Foreskin keratinocyte (primary cell): ENCODE measurements at places on chromosomes 6 and 20. TPM values are rescaled to one million over a fixed set of nuclear protein-coding genes. Genes with fewer than 3 reads are reported as not detected.

Gene ZSWIM1
- total RNA-seq = 7.5 and 8.3 TPM in 2 replicates

Gene MUC22
- not detected in 2 replicates for total RNA-seq

Gene BPI
- total RNA-seq = not detected in 2 replicates

Gene TUBB2B
- 1.2 TPM in 1 of 2 replicates, not detected in the other for total RNA-seq

Gene CDKAL1
- total RNA-seq = 12.2 and 12.3 TPM in 2 replicates

Gene GPSM3
- 12.3 and 13.2 TPM in 2 replicates for total RNA-seq

Gene GGT7
- 4.3 and 5.7 TPM in 2 replicates for total RNA-seq

Gene COL21A1
- total RNA-seq = 0.11 and 0.78 TPM in 2 replicates

Gene C6orf15
- 0.11 and 0.68 TPM in 2 replicates for total RNA-seq

- DNase-seq = no peak
Observed at GRCh38 chr6:80608881-80609280, 502.4 kb downstream of the BCKDHB start.

DNA sequence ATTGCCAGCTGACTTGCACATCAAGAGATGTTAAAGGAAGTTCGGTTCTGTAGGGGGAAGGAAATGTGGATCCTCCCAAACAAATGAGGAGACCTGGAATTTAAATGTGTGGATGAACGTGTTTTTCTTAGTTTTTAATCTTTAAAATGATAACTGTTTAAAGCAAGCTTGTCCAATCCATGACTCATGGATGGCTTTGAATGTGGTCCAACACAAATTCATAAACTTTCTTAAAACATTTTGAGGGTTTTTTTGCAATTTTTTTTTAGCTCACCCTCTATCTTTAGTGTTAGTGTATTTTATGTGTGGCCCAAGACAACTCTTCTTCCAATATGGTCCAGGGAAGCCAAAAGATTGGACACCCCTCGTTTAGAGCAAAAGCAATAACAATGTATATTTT lies 12.6 kb downstream of the TUBB2B start:
- DNase-seq = no peak

DNA sequence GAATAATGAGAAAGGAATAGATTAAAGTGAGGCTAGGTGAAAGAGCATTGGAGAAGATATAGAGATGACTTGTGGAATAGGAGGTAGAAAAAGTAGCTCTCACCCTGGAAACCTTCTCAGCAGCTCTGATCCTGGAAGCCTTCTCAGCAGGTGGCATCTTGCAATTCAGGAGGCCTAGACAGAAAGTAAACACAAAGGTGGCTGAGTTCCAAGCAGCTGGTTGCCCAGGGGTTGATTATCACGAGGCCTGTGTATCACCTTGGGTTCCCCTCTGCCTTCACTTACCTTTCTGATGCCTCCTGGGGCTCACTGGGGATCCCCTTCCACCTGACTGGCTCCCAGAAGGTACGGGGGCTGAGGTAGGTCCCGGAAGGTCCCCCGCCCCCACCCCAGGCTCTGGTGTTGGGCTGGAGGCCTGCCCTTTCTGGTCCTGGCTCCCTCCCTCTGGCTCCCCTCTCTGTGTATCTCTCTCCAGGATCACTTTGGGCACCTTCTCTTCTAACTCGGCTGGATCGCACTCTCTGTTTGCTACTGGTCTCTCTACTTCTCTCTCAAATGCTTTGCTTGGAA lies 9.7 kb downstream of the MDC1 start:
- DNase-seq = no peak

DNA sequence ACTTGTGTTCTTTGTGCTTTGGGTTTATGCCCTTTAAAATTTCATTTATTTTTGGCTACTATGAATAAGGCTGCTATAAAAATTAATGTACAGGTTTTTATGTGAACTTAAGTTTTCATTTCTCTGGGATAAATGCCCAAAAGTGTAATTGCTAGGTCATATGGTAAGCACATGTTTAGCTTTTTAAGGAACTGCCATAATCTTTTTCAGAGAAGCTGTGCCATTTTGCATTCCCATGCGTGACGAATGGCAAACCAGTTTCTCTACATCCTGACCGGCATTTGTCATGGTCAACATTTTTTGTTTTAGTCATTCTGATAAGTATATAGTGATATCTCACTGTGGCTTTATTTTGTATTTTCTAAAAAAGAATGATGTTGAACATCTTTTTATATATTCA lies 236.0 kb upstream of the SGK1 start:
- DNase-seq = no peak

DNA sequence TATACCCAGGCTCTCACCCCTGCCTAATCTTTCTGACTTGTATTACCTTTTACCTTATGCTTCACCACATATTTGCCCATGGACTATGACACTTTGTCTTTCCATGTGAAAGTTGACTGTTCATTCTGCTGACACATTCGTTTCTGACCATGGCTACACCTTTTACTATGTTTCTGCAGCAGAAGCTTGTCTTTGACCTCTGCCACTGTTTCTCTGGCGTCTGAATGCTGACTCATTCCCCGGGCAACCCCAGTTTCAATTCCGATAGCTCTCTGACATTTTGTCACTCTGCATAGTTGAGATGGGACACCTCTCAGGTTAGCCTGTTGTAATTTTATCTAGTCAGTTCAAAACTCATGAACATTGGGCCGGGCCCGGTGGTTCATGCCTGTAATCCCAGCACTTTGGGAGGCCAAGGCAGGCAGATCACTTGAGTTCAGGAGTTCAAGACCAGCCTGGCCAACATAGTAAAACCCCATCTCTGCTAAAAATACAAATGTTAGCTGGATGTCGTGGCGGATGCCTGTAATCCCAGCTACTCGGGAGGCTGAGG lies 50.7 kb downstream of the SLC26A8 start:
- DNase-seq = no peak

GRCh38 chr6:18405477-18406293 lies 18.5 kb downstream of the RNF144B start:
- DNase-seq = peak; percentile 74

- peak; percentile 5 for DNase-seq
Observed at GRCh38 chr6:153231048-153231646, 100.1 kb upstream of the RGS17 start.

DNA sequence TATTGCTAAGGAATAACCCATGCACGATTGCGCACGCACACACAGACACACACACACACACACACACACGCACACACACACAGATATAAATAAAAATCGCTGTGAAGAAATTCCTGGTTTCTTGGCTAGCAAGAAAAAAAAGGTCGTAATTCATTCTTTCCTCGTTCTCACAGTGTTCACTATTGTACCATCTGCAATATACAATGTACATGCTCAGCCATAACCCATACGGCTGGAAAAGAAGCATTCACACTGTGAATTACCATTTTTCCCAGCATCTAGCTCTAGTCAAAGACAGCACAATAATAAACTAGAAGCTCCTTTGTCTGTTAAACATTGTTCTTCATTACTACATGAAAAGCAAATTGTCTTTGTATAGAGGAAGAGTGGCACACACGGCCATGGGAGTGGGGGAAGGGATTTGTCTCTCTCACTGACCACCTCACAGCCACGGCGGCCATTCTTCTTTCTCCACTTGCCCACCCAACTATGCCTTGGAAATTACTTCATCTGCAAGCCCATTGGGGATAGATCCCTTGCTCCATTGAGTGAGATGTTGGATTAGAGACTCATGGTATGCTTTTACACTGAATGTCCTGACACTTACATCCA lies 115.3 kb upstream of the ID4 start:
- DNase-seq = no peak

- DNase-seq = no peak
Observed at GRCh38 chr6:146857180-146857979, 258.6 kb downstream of the ADGB start.

DNA sequence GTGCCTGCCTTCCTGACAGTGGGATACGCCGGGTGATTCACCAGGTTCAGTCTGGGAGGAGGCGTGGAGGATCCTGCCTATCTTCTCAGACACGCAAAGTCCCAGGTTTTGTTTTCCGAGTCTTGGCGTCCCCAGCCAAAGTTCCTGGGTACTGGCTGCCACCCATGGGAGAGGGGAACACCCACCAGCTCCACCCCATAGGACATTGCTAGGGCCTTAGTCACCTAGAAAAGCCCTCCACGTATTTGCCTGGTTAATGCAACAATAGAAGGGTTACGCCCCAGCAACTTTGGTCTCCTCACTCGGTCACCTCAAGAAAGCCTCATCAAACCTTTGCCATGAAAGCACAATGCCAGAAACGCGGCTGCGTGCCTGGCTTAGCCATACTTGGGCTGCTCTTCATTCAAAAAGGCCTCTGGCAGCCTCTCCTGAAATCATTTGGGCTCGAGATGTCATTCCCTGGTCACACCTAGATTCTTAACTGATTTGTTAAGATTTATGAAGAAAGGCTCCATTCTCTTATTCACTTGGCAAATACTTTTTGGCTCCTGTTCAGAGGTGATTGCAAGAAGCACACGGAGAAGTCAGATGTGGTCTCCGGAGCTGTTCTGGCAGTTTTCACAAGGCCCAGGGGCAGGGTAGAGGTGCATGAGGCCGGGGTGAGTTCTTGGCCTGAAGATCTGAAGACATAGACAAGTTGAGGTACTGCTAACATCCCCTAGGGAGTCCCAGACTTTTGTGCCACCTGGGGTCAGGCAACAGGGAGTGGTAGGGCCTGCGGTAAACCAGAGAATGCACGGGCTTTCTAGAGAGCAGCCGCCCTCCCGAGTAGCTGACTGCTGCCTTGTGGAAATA lies 35.5 kb upstream of the ZNF133 start:
- peak; percentile 90 for DNase-seq

DNA sequence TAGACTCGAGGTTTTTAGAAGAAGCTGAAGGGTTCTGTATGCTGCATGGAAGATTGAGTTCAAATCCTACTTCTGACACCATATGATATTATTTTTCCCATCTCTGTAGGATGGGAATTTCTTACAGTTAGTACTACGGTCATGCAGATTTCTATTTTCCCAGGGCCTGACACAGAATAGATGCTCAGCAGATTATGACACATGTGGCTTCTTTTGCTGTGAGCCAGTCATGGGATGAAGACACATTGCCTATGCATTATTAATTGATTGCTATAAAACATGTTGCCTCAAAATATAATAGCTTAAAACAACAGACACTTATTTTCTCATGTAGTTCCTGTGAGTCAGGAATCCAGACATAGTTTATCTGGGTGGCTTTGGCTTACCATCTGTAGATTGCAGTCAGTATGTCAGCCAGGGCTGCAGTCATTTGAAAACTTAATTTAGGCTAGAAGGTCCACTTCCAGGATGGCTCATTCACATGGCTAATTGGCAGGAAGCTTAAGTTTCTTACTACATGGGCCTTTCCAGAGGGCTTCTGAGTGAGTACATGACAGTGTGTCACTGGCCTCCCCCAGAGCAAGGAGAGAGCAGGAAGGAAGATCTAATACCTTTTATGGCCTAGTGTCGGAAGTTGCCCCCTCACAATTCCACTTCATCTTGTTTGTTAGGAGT lies 29.5 kb downstream of the TOP1 start:
- DNase-seq = peak; percentile 50

- DNase-seq = no peak
Observed at GRCh38 chr6:9710574-9710973, 704.3 kb downstream of the TFAP2A start.
